ENCODE measurements at places on chromosomes 13 and 19. TPM values are rescaled to one million over a fixed set of nuclear protein-coding genes. Genes with fewer than 3 reads are reported as not detected.

The SYT5 gene
- not detected for total RNA-seq

The CFAP97D2 gene
- not detected for total RNA-seq

The PPP5C gene
- total RNA-seq, result 107 TPM

The PSG4 gene
- total RNA-seq, result not detected

The NUFIP1 gene
- total RNA-seq, result 4.5 TPM

The CLEC17A gene
- not detected for total RNA-seq

The SLC6A16 gene
- total RNA-seq, result 2.4 TPM

The RNF225 gene
- total RNA-seq, result not detected

The LNX2 gene
- 7.1 TPM for total RNA-seq

The C1QTNF9 gene
- 0.41 TPM for total RNA-seq

The P2RY11 gene
- 11.6 TPM for total RNA-seq

The MAB21L1 gene
- 1.1 TPM for total RNA-seq

The OR10H1 gene
- total RNA-seq, result not detected

The OR4F17 gene
- not detected for total RNA-seq

The FUT2 gene
- total RNA-seq, result not detected

The CABP5 gene
- not detected for total RNA-seq

The PGLYRP1 gene
- total RNA-seq, result not detected

The JSRP1 gene
- not detected for total RNA-seq

The BBC3 gene
- total RNA-seq, result 6.5 TPM

The IGFL2 gene
- total RNA-seq, result 0.85 TPM

The ICAM5 gene
- 0.41 TPM for total RNA-seq

The ERICH4 gene
- total RNA-seq, result not detected

The DMKN gene
- 26.1 TPM for total RNA-seq

The ECSIT gene
- total RNA-seq, result 44.1 TPM

The IGFL1 gene
- total RNA-seq, result not detected

The CYSLTR2 gene
- total RNA-seq, result 0.14 TPM

The CAPN12 gene
- 0.81 TPM for total RNA-seq

The LSR gene
- total RNA-seq, result 7.6 TPM

The GDF15 gene
- total RNA-seq, result 2.3 TPM

The SIGLEC6 gene
- total RNA-seq, result 1.6 TPM

The C5AR1 gene
- 37.6 TPM for total RNA-seq

The RNF113B gene
- total RNA-seq, result not detected

The SRRM5 gene
- not detected for total RNA-seq

The RHPN2 gene
- 0.81 TPM for total RNA-seq

The CBY2 gene
- not detected for total RNA-seq

The FBN3 gene
- not detected for total RNA-seq

The ATP12A gene
- total RNA-seq, result 0.14 TPM

The CGB8 gene
- total RNA-seq, result not detected

The NTF4 gene
- total RNA-seq, result not detected

The ZNF418 gene
- total RNA-seq, result 3.2 TPM

The KLF1 gene
- total RNA-seq, result not detected

The IGLON5 gene
- total RNA-seq, result not detected

The PSG6 gene
- not detected for total RNA-seq

The NLRP11 gene
- total RNA-seq, result not detected

The NLRP7 gene
- not detected for total RNA-seq

The MEF2B gene
- total RNA-seq, result 1.5 TPM

The CYP4F8 gene
- total RNA-seq, result not detected

The SIGLEC12 gene
- total RNA-seq, result not detected

The HDGFL2 gene
- 22.7 TPM for total RNA-seq

The TDRD12 gene
- not detected for total RNA-seq

The NKG7 gene
- total RNA-seq, result 4.4 TPM

The ZNF534 gene
- 0.49 TPM for total RNA-seq

The PSG5 gene
- total RNA-seq, result not detected

The IQCN gene
- total RNA-seq, result 29.2 TPM

The NPHS1 gene
- not detected for total RNA-seq

The CNN1 gene
- 1,224 TPM for total RNA-seq

The KLK10 gene
- total RNA-seq, result not detected
